ENCODE measurements at places on chromosomes 12 and 14.

- no peak for DNase-seq
Observed at GRCh38 chr12:1811281-1811947, 9.0 kb upstream of the LRTM2 start.

DNA sequence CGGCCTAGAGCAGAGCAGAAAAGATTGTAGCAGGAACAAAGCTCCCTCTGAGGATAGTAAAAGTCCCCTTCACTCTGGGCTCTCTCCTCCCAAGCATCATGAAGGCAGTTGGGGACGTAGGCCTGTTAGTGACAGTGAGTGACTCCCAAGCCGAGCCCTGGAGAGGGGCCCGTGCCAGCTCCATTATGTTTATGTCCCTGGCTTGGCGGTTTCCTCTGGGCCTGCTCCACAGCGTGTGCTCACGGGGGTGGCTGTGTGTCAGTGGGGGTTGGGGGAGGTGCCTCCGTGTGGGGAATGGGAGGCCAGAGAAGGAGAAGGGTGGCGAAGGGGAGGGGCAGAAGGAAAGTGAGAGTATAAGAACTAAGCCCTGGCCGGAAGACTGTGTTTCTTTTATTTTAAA is 170.0 kb upstream of the VASH1 start:
- no peak for DNase-seq

GRCh38 chr14:95125221-95125620 is 32.1 kb downstream of the DICER1 start:
- no peak for DNase-seq

GRCh38 chr12:69396041-69396440 is 36.5 kb downstream of the YEATS4 start:
- no peak for DNase-seq

GRCh38 chr12:32049956-32050355 is 56.7 kb upstream of the BICD1 start:
- no peak for DNase-seq

- DNase-seq: no peak
Observed at GRCh38 chr12:70660620-70661219, 23.5 kb upstream of the PTPRB start.

GRCh38 chr14:99564256-99564925 is 39.6 kb downstream of the CCDC85C start:
- DNase-seq: peak; percentile 38

- no peak for DNase-seq
Observed at GRCh38 chr12:125882141-125882540, 816.9 kb downstream of the AACS start.

- DNase-seq: no peak
Observed at GRCh38 chr12:130944878-130945277, 8.8 kb upstream of the ADGRD1 start.

DNA sequence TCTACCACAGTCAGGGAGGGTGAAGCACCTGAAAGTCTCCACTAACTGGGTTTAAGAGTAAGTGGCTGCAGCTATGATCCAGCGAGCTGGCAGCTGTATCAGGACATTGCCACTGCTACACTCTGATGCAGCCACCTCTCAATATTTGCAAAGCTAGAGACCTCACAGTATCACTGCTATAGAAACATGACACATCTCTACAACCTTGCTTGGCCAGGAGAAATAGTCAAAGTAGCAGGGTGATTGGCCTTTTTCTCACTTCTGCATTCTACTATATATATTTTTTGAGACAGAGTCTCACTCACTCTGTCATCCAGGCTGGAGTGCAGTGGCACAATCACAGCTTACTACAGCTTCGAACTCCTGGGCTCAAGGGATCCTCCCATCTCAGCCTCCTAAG is 9.3 kb upstream of the FMNL3 start:
- no peak for DNase-seq

- DNase-seq: no peak
Observed at GRCh38 chr12:98431089-98431488, 84.3 kb upstream of the TMPO start.

DNA sequence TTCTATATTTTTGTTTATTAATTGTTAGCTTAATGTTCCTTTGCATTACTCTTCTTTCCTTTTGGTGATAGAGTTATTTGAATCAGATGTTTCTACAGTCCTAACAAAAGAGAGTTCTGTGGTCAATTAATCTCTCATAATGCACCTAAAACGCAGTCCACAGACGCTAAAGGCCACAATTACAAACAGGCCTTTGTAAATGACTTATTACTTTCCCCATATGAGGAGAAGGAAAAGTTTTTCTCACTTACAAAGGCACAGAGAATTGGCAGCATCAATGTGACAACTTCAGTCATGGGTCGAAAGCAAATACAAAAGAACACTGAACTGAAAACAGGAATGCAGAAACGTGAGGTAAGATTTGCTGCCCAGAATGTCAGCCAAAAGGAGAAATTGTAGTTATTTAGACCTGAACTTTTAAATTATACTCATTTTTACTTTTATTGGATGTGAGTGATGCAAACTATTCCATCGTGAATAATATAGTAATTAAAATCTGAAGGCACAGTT is 142.0 kb upstream of the SYT10 start:
- DNase-seq: no peak

DNA sequence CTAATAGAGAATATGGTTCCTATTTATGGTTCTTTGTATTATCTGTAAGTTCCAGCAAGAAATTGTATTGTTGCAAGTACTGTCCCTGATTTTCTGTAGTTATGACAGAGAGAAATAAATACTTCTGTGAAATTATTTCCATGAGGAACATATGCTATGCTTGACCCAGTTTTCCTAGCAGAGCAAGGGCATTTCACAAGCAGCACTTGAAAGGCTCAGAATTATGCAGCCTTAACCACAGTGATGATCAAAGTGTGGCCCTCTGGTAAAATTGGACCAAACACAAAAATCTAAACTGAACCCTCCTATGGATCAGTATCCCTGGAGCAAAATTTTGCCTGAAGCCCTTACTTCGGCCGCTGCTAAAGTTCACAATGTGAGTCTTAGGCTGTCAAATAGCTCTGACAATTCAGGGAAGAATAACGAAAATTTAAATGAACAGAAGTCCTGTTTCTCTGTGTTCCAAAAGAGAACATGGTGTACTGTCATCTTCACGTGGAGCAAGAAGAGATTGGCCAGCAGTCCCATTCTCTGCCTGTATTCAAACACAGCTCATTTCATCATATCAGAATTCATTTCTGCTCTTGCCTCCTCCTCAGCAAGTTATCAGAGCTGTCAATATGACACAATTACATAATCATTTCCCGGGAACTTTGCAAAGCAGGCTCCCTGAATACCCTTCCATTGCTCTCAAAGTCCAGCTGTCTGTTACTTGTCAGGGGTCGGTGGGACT is 471.9 kb downstream of the RPS29 start:
- DNase-seq: no peak

DNA sequence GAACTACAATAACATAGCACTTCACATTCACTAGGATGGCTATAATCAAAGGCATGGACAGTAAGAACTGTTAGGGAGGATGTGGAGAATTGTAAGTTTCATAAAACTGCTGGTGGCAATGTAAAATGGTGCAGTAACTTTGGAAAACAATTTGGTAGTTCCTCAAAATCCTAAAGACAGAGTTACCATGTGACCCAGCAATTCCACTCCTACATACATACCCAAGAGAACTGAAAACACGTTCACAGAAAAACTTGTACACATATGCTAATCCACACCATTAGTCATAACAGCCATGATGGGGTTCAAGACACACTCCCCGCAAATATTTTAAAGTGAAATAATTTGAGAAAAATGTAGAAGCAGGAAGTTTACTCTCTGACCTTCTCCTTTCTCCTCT is 31.7 kb downstream of the GALC start:
- DNase-seq: no peak

DNA sequence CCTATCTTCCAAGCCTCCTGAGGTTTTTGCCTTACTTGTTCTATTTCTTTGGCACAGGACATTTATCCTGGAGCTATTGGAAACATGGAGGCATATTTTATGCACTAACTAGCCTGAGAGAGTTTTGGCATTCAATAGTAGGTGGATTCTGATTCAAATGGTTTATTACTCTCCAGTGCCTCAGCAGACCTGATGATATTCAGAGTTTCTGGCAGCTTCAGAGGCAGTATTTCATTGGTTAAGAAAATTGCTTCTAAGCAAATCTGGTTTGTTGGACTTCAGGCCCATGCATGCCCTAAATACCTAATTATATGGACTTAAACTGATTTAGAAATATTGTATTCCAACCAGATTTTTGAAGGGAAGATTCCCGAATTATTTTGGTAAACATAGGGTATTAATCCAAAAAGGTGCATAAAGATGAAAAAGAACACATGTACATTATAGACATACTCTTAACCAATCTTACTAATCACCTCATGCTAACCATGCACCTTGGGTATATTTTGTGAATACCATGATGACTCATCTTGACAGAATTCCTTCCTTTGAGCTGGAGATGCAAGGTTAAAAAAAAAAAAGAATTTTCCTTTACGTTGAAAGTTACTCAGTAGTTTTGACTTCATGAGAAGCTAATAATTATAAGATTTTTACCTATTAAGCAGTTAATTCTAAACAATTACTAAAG is 44.3 kb upstream of the KTN1 start:
- DNase-seq: no peak

- DNase-seq: no peak
Observed at GRCh38 chr14:73895939-73896338, 9.3 kb downstream of the ZNF410 start.

- DNase-seq: peak; percentile 34
Observed at GRCh38 chr12:120710031-120710804, at the start of gene UNC119B. TSS of gene UNC119B (plus strand) at chr12:120710458. CDS start at chr12:120710475, 17 bp downstream.

DNA sequence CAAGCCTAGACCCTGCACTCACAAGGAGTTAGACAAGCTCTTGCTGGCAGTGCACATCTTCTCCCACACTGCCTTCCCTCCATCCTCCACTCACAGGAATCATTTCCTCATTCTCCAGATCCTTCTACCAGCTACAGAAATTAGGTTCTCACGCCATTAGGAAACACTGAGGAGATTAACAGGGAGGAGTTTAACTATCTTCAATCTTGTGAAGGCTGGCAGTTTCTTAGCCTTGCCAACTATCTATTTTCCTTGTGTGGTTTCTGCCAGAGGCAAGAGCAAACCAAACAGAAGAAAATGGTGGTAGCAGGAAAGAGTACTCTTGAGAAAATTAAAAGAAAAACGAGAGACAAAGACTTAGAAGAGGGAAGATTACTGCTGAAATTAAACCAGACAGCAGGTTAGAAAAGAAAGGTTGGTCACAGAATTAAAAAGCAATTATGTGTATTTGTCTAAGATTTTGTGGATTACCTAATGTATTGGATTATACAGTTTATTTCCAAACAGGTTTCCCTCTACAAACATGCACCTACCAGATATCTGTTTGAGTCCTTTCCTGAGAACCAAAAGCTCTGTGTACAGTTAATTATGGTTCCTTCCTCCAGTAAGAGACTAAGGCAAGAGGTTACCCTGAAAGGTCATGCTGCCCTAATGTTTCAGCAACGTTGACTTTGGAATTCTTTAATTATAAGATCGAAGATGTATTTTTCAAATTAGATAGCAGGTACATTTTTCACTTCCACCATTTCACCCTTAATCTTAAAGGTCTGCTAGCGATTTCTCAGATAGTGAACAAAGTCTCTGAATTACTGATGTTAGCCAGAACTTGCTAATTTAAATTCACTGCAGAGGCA is 5.0 kb downstream of the RERG start:
- no peak for DNase-seq

GRCh38 chr14:52692248-52692962 is 3.0 kb downstream of the ERO1A start:
- no peak for DNase-seq

All from SHP77 treated with DMSO at 0.1 percent for 48 hours (cell line).